ENCODE measurements at places on chromosomes 6 and 20.
A peak's percentile ranks its signal among the peaks of the same experiment; 100 is the strongest.

GRCh38 chr6:19836799-19837510 lies at the start of gene ID4:
TSS of gene ID4 (plus strand) at chr6:19837370. CDS start at chr6:19837755, 385 bp downstream.
- H3K27me3 ChIP-seq, result no peaks in the 10 kb centered on the region
- H3K4me3 ChIP-seq, result peak within 1 kb of the TSS; percentile 91
- H3K4me1 ChIP-seq, result peaks cover 46% of the 10 kb centered on the region
- peak within 1 kb of the TSS; percentile 98 for H3K27ac ChIP-seq
- DNase-seq, result peak; percentile 98

DNA sequence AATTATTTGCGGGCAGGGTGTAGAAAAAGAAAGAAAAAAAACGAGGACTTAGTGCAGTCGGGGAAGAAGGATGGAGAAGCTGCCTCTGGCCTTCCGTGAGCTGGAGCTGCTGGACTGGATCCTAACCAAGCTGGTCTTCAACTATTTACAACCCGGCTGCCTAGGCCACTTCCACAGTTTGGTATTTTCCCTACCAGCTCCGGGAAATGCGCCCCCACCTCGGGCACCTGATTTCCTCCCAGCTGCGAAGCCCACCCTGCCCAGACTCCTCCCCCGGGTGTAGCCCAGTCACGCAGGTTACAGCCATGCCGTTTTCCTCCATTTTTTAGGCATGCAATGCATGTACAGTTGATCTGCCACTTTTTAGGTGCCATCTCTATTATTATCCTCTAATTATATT lies 21.2 kb downstream of the THEMIS start:
- H3K4me1 ChIP-seq, result peaks cover 3% of the 10 kb centered on the region
- H3K27me3 ChIP-seq, result no peaks in the 10 kb centered on the region
- DNase-seq, result peak; percentile 54
- peak overlapping the region; percentile 54 for H3K4me3 ChIP-seq
- no peak overlapping the region for H3K27ac ChIP-seq

DNA sequence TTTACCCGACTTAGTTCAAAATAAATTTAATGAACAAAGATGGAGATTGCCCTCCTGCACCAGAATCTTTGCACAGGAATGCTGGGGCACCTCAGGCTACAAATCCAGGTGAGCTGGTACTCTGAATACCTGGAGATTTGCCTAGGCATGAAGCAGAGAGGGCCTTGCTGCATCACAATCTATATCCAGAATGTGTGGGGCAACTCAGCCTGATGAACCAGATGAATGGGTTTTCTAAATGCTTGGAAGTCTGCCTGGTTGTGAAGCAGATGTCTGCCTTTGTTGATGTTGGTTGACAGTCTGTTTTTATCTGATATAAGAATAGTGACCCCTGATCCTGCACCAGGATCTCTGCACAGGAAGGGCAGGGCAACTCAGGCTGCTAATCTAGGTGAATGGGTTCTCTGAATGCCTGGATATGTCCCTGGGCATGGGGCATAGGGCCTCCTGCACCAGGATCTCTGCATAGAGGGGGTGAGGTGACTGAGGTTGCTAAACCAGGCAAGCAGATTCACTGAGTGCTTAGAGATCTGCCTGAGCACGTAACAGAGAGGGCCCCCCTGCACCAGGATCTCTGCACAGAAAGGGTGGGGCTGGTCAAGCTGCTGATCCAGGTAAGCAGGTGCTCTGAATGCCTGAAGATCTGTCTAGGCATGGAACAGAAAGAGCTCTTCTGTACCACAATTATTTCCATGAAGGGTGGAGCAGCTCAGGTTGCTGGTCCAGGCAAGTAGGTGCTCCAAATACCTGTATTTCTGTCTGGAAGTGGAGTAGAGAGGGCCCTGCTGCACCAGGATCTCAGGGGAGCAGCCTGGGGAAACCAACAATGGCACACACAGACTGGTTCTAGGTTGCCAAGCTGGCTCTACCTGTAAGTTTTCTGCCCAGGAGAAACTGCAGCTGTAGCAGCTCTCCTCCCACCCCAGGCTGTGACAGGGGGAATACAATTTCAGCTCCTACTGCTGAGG lies 437.5 kb downstream of the MMUT start:
- no peak for DNase-seq
- H3K27me3 ChIP-seq, result no peaks in the 10 kb centered on the region
- H3K4me1 ChIP-seq, result no peaks in the 10 kb centered on the region
- H3K27ac ChIP-seq, result no peak overlapping the region

DNA sequence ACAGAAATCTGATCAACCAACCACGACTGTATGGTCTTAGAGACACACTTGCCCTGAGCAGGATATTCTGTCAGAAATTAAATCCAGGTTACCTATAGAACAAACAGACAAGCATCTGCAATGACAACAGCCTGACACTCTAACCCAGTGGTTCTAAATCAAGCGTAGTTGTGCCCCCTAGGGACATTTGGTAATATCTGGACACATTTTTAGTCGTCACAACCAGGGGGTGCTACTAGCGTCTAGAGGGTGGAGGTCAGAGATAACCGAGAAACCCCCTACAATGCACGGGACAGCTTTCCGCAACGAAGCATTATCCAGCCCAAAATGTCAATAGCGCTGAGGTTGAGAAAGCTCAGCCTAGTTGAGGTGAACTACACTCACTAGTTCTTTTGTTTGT lies 32.3 kb downstream of the ID4 start:
- no peaks in the 10 kb centered on the region for H3K27me3 ChIP-seq
- DNase-seq, result no peak
- H3K4me1 ChIP-seq, result peaks cover 19% of the 10 kb centered on the region
- H3K4me3 ChIP-seq, result no peak overlapping the region
- no peak overlapping the region for H3K27ac ChIP-seq
